ENCODE measurements at places on chromosomes 6 and 20.

DNA sequence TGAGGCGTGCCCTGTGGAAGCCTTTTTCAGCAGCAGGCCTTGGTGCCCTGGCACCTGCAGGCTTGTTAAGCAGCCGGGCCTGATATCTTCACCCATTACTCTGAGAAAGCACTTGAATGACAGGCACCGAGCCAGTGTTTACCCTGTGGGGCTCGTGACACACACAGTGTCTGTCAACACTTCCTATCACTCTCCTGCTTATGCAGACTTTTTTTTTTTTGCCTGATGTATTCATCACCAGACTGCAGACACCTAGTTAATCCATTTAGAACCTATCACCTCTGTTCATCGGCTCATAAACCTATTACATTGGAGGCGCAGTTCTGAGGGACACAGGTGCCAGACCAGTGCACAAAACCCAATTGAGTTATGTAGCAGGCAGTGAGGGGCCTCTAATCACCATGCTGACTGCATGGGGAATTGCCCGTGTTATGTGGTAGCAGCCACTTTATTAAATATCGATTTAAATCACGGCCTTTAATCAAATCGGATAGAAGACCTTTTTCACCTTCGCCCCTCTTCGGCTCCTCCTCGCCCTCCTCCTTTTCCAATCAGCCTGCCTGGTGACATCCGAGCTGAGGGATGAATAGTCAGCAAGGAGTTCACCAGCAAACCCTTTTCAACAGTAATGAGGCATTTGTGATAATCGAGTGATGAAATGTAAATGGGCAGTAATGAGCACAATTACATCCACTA lies 962.9 kb upstream of the SLC35B3 start:
- no peak for DNase-seq

DNA sequence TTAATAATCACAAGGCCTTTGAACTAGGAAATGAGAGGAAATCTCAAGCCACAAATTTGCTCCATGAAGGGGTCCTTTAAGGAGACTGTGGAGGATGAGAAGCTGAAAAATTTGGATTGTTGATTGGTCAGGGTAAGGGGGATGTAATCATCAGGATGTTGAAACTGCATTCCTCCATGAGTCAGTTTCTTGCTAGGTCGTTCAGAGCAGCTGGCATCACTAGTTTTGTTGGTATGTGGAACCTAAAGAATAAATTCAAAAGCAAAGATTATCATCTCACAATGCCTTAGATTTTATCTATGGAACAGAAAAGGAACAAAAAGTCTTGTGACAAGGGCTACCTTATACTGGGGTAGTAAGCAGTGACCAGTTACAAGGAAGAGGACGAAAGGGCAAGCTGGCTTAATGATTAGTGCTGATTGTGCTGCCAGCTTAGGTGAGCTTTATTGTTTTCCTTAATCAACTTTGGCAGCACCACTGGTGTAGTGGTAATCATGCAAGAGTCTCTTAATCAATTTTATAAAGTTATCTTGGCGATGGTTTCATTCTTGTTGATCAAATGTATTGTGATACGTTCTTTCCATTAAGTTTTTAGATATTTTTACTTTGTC lies 36.6 kb downstream of the CRISP2 start:
- DNase-seq: no peak

DNA sequence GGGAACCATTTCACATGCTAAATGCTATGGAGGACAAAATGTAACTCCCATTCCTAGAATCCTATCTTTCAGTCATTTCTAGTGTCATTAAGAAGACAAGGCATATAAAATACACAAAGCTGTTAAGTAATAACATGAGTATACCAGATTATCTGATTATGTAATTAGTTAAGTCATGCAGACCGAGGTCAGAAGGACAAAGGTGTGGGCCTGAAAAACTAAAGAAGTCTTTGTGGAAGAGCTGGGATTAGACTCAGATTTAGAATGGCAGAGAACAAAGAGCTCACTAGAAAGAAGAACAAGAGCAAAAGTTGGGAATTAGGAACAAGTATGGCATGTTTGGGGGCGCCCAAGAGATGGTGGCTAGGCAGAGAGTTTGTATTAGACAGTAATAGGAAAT lies 37.0 kb downstream of the EFHC1 start:
- DNase-seq: no peak

DNA sequence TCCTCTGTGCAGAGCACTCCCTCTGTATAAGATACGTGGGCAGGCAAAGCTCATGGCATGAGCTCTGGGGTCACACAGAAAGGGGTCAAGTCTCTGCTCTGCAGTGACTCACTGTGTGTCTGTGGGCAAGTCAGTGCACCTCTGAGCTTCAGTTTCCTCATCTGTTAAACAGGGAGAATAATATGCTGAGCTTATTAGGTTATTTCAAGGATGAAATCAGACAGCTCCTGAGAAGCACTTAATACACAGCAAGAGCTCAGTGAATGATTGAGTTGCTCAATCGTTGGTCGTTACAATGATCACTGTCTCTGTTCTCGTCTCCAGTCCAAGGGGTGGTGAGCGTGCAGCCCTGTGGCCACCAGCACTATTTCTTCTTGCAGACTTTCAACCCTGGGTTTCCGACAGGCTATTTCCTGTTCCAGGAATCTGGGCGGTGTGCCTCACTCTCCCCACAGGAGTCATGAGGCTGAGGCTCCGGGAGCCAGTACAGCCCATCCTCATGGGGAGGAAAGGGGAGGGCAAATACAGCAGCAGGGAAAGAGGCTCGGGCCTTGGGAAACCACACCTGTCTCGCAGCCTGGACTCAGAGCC lies 28.9 kb downstream of the KIAA1755 start:
- DNase-seq: no peak

DNA sequence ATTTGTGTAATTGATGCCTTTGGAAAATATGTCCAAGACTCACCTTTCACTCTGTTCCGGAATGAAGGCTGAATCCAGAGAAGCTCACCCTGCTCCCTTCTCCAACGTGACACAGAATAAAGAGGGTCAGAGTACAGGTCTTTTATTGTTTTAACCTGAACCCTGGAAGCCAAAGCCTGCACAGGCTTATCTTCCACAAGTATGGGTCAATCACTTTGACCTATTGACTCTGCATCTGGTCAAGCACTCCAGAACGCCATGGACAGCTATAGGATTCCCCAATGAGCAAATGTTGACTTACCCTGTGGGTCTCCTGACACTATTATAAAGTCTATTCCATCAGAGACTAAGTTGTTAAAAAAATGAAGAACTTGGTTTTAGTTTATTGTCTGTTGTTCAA lies 158.4 kb upstream of the MYLIP start:
- no peak for DNase-seq
